ENCODE measurements at places on chromosomes 6 and 20.

DNA sequence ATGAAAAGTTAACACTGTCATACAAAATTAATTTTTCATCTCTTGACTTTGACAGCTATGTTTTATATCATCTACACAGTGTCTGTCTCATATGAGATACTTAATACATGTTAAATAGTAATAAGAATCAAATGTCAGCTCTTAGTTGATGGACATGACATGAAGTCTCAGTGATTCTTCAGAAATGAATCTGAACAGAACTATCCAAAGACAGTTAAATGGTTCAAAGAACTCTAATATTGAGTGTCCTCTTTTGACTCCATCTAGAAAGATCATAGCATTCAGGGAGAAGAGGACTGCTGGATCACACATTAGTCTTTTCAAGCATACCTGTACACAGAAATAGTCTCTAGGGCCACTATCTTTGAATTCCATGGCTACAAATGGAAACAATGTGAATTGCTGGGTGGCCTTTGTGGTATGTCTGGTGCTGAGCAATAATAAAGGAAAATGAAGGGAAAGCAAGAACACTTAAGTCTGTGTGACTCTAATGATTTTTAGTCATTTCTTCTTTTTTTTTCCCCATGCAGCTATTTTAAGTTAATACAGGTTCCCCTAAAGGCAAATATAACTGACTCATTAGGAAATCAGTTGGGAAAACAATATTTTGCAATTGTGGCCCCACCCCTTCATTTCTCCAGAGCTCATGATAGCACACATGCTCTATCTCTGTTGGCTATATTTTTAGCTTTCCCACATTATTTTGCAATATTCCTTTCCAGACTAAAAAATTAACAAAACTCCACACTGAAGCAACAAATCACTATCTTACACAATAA lies 367.5 kb downstream of the GRIK2 start:
- peak; percentile 61 for DNase-seq

DNA sequence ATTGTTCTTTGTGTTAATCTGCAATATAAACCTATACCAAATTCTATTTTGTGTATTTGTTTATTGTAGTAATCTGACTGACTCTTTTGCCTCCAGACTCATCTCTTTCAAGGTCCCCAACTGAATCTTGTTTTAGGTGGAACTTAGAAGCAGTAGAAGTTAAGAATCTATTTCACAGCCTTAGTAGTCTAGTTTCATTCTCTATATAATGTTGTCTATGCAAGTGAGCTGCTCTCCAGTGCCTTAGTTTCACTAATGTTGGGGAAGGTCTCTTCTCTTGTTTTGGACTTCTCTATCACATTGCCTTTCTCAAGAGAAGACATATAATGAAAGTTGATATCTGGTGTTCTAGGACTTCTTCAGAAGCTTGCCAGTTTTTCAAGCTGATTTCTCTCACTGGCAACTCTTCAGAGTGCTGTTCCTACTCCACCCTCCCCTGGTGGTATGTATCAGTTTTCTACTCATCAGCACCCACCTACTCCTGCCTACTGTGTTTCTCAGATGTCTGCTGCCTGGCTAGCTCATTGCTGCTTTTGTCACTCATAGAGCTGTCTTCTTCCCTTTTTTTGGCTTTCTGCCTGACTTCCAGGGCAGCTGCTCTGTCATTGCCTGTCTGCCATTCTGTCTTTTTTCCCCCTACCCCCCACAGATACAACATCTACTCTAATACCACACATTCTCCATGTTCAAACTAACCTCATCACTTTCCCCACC lies 82.1 kb downstream of the PTPRA start:
- DNase-seq: no peak

GRCh38 chr6:139480356-139481165 lies 106.1 kb upstream of the CITED2 start:
- DNase-seq: no peak

- peak; percentile 63 for DNase-seq
Observed at GRCh38 chr6:154292855-154293519, 63.6 kb downstream of the IPCEF1 start.

DNA sequence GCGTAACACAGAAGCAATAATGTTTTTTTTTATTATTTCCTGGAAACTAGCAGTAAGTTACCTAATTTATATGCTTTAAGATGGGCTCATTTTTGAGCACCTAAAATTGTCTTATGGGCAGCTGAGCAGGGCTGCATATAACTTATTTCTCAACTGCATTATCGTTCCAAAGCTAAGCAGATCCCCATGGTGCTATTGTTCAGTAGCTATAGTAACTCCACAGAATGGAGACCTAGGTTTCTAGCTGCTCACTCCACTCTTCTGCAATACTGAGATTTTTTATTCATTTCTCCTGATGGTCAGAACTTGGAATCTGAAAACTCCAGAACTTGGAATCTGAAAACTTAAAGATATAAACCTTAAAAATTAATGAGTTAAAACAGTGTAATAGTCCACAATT lies 18.7 kb downstream of the CRISP1 start:
- no peak for DNase-seq

GRCh38 chr6:105204331-105204730 lies 24.5 kb upstream of the POPDC3 start:
- DNase-seq: peak; percentile 95

- DNase-seq: no peak
Observed at GRCh38 chr6:109358204-109358603, 24.1 kb downstream of the CD164 start.

- DNase-seq: no peak
Observed at GRCh38 chr20:16904751-16905150, 156.6 kb downstream of the OTOR start.

DNA sequence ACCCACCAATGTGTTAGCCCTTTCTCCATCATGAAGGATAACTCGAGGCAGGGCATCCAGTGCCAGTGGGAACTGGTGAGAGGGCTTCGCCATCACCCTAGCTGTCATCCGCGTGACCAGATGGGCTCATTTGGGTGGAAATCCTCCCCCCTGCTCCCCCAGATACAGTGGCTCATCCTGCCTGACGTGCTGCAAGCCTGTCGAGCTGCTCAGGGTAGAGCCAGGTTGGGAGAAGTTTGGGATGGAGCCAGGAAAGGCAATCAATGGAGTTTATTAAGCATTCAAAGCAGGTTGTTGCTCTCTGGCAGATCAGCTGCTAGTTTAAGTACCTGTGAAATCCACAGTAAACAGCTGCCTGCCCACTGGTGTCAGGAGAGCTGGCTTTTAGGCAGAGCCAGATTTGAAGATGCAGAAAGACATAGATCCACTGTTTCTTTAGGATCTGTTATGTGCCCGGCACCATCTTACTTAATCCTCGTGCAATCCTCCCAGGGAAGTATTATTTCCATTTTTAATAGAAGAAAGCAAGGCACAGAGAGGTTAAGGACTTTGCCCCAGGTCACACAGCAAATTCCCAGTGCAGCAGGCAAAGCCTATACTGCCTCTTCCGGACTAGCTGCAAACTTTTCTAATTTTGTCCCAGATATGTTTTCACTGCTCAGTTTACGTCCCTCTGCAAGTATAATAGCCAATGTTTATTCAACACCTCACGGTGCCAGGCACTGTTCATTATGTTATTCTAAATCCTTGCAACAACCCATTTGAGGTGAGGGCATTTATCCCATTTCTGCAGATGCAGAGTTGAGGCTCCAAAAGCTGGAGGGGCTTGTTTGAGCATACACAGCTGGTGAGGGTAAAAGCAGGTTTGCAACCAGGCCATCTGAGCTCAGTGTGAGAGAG lies 54.1 kb upstream of the KCNG1 start:
- no peak for DNase-seq

DNA sequence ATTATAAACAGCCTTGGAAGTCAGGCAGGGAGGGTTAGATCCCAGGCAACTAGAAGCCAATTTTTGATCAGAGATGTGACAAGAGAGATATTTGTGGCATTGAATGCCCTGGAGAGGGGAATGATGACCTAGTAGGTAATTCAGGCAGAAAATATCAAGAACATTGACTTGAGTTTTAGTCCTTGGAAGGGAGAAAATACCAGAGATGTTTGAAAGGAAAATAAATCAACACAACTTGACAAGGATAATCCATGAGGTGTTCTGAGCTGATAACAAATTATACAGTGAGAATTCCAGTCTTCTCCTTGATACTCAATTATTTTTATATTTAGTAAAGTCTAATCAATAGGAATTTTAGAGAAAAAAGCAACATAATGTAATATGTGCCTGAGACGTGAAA lies 10.6 kb upstream of the MARCKS start:
- DNase-seq: no peak

DNA sequence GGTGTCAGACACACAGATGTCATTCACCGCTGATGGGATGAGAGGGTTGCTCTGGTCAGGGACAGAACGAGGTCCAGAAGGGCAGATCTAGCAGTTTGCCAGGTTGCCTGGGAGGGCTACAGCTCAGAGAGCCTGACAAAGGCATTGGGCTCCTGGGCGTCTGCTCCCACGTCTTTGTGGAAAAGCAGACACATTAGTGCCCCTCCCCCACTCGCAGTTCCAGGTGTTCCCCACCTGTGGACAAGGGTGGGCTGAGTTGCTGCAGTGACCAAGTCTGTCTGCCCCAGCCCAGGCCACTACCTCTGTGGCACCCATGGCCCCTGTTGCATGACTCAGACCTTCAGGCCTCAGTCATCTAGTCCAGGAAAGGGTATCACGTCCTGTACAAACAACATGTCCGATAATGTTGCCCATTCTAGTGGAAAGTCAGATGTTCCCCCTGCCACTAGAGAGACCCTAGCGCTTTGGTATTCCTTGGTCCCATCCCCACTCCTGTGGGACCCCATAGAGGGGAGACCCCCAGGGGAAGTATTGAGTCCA lies 37.4 kb downstream of the WRNIP1 start:
- no peak for DNase-seq

GRCh38 chr6:56003616-56004015 lies 128.2 kb upstream of the BMP5 start:
- no peak for DNase-seq

GRCh38 chr6:43469947-43470346 lies 7.4 kb upstream of the TJAP1 start:
- DNase-seq: no peak

- DNase-seq: peak; percentile 15
Observed at GRCh38 chr6:157227202-157228166, 95.8 kb downstream of the TMEM242 start.

GRCh38 chr20:19291024-19291817 lies 78.8 kb downstream of the SLC24A3 start:
- DNase-seq: no peak

GRCh38 chr6:593139-593906 lies 63.6 kb downstream of the HUS1B start:
- peak; percentile 43 for DNase-seq

- no peak for DNase-seq
Observed at GRCh38 chr6:10404799-10405512, 9.9 kb downstream of the TFAP2A start.
